ENCODE measurements at places on chromosomes 1 and 21. TPM values are rescaled to one million over a fixed set of nuclear protein-coding genes. Genes with fewer than 3 reads are reported as not detected.

Gene OR2T11
- total RNA-seq, result not detected

Gene PDZK1IP1
- 73.0 TPM for total RNA-seq

Gene KAZN
- total RNA-seq, result 4.9 TPM

Gene FTCD
- total RNA-seq, result not detected

Gene MPZ
- 0.21 TPM for total RNA-seq

Gene RIIAD1
- not detected for total RNA-seq

Gene FCRL1
- total RNA-seq, result not detected

Gene CRNN
- total RNA-seq, result 0.85 TPM

Gene LRRC39
- total RNA-seq, result 0.43 TPM

Gene S100A7A
- total RNA-seq, result not detected

Gene CFHR1
- total RNA-seq, result not detected

Gene WNT4
- total RNA-seq, result 3.9 TPM

Gene C4BPA
- not detected for total RNA-seq
